ENCODE measurements at places on chromosomes 4 and X.

- DNase-seq, result no peak
These were observed 165.9 kb downstream of the IL15 start for GRCh38 chr4:141802333-141802732.

DNA sequence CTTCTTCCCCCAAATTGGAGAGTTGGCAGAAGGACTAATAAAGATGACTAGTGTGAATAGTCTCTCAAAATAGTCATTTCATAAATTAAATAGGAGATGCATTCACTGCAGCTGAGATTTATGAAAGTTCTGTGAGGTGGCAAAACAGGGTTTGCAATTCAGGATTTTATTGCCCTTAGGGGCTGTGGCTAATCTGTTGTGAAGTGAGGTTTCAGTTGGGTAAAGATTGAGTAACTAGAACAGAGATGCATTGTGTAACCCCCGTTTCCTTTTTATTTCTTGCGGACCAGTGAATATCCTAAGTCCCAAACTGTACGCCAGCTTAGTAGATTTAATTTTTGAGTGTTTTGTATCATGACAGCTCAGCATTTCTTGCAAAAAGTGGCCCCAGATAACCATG lies 16.2 kb upstream of the SCRG1 start:
- DNase-seq, result no peak

- DNase-seq, result no peak
These were observed 210.5 kb downstream of the CHM start for GRCh38 chrX:85836868-85837267.

DNA sequence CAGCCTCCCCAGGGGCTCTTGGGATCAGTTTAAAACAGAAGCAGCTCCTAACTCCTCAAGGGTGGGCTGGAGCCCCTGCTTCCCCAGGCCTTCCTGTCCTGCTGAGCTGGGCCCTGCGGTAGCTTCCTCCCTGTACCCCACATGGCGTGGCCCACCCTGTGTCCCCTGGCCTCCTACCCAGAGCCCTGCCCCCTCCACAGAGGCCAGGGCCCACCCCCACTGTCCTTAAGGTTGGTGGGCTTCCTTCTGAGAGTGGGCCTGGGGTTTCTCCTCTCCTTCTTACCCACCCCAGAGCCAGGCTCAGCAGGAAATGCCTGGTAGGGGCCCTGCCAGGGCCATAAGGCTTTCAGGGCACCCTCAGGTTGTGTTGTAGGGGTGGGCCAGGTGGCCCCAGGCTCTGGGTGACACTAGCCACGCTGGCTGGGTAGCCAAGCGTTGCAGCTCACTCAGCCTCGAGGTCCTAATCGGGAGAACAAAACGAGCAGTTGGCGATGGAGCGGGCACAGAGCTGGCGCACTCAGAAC lies 11.6 kb downstream of the SH3BP2 start:
- no peak for DNase-seq

DNA sequence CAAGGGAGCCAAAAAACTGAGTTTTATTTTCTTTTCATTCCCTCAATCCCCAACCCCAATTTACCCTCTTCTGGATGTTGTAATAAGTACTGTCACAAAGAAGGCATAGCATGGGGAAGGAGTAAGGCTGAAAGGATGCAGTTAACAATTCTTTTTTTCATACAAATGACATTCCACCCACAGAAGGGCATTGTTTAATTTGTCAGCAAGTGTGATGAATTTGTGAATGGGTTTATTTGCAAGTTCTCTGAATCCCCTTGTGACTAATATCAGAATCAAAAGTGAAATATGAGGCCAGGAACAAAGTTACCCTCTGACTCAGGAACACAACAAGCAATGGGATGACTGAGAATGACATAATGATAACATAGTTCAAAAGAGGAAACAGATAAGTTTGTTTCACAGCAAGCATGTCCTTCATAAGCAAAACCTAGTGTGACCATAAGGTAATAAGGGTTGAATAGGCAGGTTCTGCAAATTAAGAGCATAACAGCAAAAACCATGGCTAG lies 2.1 kb downstream of the GEMIN8 start:
- DNase-seq, result peak; percentile 73

GRCh38 chr4:138851391-138852335 lies 163.9 kb upstream of the NOCT start:
- DNase-seq, result no peak

- DNase-seq, result no peak
These were observed 9.5 kb downstream of the NAF1 start for GRCh38 chr4:163157157-163157556.

DNA sequence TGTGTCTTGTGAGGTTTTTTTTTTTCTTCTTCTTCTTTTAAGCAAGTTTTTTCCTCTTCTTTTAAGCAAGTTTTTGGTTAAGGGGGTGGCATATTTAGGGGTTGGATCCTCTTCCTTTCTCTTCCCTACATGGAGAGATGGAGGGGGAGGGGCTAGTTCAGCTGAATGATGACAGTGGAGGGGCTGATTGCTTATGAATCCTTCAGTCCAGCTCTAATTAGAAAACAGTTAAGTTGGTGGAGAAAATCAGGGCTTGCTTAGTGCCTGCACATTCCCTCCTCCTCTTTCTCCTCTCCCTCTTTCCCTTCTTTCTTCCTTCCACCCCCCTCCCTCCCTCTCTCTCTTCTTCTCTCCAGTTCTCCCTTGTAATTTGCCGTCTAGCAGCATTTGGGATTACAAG lies 4.4 kb upstream of the HAND2 start:
- no peak for DNase-seq

DNA sequence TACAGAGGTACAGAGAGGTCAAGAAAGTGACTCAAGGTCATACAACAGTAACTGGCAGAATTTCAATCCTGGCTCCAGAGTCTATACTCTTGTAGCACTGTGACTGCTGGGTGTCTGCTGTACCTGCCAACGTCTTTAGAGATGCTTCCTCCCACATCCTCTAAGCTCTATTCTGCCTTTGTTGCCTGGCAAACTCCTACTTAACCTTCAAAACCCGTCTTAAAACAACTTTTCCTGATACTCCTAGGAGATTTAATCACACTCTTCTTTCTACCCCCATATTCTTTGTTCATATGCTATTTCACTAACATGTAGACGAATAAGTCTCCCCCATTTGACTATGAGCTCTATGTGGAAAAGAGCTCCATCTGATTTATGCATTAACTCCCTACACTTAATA lies 16.8 kb downstream of the APBB2 start:
- no peak for DNase-seq

DNA sequence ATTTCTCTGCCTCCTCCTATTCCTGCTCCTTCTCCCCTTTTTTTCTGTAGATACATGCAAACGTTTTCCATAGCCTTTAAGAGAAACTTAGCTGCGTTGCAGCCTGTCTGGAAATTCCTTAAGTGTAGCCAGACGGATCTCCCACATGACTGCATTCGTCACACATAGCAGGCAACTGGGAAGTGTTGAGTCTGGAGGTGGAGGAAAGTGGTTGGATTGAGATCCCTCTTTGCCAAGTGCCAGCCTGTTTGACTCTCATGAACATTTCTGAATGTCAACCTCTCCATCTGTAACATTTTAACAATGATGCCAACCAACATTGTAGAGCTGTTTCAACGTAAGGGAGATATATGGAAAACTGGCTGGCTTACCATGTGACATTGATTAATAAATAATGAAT lies 45.1 kb upstream of the FAM9A start:
- no peak for DNase-seq

GRCh38 chr4:183876268-183876934 lies 28.7 kb upstream of the STOX2 start:
- no peak for DNase-seq

DNA sequence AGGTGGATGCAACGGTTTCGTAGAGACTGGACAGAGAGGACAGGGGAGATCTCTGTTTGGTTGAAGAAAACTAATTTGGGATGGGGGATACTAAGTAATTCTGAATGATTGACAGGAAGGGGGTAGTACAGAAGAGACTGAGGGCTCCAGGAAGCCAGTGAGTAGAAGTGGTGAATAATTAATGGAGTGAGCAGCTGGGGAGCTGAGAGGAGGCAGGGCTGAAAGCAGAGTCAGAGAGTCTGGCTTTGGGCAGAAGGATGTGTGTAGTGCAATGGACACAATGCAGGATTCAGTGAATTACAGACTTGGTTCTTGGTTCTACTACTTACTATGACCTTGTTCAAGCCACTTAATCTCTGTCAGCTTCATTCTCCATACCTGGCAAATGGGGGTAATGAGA lies 161.7 kb downstream of the RBMX2 start:
- no peak for DNase-seq

DNA sequence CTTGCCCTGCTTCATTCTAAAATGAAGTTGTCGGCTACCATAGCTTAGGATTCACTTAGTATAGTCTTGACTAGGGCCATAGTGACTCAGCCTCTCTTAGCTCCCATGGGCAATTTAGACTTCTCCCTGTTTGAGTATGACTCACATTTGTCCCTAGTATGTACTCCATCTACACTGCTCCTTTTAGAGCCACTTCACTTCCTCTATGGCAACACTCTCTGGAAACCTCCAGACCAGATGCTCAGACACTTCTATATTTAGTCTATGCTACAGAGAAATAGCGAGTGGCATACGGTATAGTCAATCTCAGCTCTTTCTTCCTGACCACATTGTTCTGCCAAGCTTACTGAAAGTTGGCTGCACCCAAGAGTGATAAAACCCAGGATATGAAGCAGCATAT lies 11.2 kb downstream of the MEPE start:
- DNase-seq, result no peak

DNA sequence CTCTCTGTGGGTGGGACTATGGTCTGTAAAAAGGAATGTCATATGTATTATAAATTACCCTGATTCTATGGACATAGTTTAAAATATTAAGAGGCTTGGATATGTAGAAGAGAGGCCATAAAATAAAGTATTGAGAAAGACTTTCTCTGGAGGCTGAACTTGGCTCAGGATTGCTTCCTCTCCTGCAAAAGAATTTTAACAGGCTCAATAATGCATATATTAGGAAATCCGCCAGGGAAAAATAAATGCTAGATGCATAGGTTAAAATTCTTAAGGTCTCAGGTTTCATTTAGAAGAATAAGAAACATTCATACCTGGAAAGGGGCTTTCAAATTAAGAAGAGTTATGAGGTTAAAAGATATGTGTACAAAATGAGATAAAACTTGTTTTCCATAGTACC lies 424.3 kb downstream of the ARAP2 start:
- no peak for DNase-seq

DNA sequence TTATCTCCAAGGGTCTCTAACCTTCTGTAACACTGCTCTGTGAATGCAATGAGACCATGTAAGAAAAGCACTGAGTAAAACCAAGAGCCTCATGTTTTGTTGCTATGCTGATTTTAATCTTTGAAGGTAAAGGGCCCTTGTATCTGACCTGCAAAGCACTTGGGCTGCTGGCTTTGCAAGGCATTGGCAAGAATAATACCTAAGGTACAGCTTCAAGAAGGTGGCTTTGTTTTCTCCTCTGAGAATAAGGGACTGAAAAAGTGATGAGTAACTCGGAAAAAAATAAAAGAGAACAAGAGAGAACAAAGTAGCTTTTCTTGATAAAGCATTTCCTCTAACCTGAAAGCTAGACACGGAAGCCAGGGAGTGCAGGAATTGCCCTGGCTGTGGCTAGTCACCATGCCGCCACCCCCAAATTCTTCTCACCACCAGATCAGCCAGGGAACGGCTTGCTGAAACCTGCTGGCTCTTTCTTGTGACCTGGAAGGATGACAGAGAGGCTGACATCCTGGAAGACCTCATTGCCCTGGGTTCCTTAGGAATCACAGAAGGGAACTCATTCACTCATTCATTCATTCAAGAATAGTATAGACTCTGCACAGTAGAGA lies 41.8 kb upstream of the HS3ST1 start:
- peak; percentile 68 for DNase-seq

DNA sequence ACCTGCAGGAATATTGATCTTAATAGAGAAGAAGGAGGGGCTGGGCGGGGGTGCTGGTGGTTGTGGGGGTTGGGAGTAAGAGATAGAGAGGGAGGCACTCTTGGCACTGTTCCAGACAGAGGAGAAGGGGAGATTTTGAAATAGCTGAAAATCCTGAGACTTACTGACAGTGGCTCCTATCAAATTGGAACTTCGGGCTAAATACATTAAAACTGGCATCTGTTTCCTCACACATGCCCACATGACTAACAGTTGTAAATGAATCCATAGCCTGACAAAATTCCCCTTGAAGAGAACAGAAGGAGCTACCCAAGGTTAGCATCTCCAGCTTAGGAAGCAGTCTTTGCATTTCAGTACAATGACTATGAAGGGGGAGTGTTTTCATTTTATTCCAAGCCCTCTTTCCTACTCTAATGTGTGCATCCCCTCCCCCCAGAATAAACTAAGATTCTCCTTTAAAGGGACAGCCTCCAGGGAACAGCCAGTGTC lies 1.4 kb downstream of the DCX start:
- DNase-seq, result no peak

DNA sequence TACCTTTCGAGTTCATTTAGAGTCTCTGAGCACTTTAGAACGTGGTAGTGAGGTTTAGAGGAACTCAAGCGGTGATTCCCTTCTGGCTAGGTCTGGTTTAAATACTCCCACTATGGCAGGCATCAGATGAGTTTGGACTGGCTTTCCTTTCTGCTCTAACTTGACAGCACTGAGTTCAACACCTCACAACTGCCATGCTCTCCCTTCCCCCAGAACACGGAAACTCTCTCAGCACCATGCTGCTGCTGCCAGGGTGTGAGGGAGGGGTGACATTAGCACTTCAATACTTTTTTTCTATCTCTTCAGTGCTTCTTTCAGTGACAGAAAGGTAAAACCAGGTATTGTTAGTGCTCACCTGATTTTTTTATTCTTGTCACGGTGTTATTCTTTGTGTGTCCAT lies 234.5 kb upstream of the AGTR2 start:
- no peak for DNase-seq

DNA sequence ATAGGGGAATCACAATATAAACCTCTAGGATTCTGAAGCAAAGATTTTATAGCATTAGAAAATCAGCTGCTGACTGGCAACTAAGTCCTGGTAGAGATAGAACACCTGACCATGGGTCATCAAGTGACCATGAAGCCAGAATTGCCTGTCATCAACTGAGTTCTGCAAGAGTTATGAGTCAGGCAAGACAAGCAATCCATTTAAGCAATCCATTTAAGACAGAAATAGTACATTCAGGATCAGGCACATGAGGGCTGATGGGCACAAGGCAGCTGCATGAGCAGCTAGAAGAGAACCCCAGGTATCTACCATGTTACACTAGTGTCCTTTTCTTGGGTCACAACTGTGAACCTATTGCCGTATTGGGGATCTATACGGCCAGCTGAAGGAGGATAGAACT lies 98.9 kb downstream of the SPRY1 start:
- no peak for DNase-seq

- no peak for DNase-seq
These were observed at the start of gene SNCA for GRCh38 chr4:89836897-89837384. Gene SNCA (minus strand): TSS chr4:89837161. CDS start chr4:89835667, 1,494 bp downstream.

- DNase-seq, result no peak
These were observed 83.6 kb downstream of the HPGD start for GRCh38 chr4:174438711-174439110.
